Stimulated activated CD4-positive, alpha-beta T cell treated with anti-CD3 and anti-CD28 coated beads, Interleukin-1b, Interleukin-23, amount 100 ng/mL, for 4 hours (primary cell): ENCODE measurements at places on chromosomes 12 and 14.

DNA sequence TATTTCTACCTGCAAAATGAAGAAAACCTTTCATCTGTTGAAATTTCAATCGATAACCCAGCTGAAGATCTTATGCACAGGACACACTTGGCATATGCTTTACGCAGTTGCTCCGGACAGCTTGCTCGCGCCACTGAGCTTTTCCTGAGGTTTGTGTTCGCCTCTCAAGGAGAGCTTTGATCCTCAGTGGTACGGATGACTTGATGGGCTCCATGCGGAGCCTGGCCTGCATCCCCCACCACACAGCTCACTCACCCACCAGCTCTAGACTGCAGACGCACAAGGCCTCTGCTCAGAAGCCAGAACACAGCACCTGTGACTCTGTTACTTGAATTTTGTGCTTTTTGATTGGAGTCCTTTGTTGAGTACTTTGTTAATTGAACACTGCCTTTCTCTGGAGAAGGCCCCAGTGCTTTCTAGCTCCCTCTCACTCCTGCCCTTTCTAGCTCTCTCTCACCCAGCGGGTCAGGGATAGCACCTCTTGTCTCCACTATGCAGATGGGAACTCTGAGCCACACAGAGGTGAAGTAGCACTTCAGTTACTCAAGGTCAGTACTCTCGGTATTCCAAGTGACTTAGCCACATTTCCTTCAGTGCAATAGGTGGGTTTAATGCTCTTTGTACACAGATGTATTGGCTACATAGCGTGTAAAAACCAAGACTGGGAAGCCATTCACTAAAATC lies 52.1 kb downstream of the TBC1D30 start:
- DNase-seq, result no peak

DNA sequence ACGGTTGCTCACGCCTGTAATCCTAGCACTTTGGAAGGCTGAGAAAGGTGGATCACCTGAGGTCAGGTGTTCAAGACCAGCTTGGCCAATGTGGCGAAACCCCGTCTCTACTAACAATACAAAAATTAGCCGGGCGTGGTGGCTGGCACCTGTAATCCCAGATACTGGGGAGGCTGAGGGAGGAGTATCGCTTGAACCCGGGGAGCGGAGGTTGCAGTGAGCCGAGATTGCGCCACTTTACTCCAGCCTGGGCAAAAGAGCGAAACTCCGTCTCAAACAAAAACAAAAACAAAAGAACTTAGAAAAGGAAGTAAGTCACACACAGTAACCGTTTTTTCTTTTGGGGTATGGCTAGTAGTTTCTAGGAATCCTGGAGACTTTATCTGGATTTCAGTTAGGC lies 1.7 kb upstream of the PALS1 start:
- DNase-seq, result no peak

DNA sequence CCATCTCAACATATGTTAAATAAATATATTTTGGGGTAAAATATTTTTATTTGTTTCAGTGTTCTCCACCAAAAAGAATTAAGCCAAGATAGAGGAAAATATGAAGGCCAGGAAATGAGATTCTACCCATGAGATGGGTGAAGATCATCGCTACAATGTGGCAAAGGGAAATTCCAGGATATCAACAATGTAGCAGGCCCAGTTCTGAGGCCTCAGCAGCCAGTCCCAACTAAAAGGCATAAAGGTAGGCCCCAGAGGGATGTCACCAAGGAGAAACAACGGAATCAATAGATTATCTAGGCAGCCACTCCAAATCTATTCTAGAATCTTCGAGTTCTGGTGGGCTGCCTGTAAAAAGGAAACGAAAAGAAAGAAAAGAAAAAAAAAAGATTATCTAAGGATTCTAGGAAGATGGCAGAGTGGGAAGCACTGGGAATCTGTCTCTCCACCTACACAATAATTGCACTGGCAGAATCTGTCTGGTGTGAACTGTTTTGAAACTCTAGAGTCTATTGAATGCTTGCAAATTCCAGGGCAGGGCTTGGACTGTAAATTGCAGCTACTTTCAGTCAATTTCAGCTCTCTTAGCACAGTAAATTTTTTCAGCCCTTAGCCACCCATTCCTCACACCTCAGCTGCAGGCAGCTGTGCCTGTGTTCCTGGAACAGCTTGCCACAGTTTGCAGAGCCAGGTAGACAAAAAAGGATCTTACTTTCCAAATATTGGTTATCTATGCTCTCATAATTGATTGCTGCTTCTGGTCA lies 33.1 kb upstream of the MMP19 start:
- DNase-seq, result no peak

- DNase-seq, result no peak
Measured at GRCh38 chr12:11839091-11839641, 189.7 kb downstream of the ETV6 start.

GRCh38 chr12:90802727-90803126 lies 152.2 kb downstream of the CCER1 start:
- DNase-seq, result no peak

DNA sequence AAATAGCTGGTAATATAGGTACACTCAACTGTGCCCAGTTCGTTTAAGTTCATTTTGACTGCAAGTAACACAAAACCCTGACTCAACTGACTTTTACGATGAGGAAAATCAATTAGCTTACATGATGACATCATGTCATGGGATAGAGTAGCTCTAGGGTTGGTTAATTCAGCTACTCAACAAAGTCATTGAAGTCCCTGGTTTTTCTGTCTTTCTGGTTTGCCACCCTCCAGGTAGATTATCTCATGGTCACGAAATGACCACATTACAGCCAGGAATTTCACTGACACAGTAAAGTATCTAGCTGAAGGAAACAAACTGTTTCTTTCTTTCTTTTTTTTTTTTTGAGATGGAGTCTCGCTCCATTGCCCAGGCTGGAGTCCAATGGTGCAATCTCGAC lies 68.5 kb upstream of the FUT8 start:
- no peak for DNase-seq

DNA sequence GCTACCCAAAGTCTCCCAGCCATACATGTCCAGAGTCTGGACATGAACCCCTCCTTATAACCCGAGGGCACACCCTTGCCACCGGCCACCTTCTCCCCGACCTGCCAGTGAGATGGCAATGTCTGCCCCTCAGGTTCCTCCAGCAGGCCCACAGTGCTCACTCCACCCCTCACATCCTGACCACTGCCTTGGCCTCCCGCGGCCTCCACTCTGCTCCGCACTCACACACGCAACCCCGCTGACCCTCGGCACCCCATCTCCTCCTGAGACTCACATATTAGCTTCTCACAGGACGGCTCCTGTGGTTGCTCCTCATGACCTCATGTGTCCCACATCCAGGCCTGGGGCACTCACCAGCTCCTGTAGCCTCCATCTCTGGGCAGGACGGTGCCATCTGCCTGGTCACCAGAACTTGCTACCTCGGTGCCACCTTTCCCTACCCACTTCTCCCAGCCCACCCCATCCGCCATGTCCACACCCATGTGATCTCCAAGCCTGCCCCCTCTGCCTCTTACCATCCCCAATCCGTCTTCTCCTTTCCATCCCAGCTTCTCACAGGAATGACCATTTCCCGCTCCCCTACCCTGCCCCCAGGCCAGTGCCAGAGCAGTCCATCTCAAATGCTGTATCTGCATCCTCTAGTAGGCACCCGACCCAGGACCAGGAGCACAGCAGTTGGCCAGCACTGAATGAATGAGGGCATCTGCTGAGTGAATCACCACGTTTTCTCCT lies 198.6 kb upstream of the DIO3 start:
- no peak for DNase-seq

- no peak for DNase-seq
Measured at GRCh38 chr12:29147731-29148595, 1.1 kb upstream of the FAR2 start.
